T follicular helper cell (primary cell): ENCODE measurements at places on chromosomes 12 and 14.

DNA sequence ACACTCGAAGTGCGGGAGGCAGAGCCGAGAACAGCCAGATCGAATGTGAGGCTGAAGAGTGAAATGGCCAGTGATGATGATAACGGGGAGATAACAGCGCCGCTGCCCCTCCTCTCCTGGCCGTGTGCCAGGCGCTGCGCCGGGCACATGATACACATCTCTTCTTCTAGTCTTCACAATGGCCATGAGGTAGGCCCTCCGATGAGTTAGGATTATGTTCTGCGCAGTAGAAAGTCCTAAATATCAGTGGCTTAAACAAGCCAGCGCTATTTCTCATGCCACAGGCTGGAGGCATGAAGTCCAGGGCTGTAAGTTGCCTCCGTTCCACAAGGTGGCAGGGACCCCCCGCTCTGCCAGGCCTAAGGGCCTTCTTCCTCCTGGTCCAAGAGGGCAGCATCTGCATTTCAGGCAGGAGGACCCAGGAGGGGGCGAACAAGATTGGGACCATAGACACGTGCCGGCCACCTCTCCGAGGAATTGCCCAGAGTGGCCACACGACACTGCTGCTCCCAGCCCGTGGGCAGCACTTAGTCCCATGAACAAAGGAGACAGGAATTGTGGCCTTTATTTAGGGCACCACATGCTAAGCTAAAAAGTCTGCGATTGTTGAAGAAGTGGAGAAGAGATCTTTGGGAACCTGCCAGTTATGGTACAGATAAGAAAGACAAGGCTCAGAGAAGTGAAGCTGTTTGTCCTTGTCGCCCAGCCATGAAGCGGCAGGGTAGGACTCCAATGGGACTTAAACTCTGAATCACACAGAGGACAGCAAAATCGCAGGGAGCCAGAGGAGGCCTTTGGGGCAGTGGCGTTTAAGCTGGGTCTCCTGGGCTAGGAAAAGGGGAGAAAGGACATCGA, 10.9 kb upstream of the HVCN1 start:
- DNase-seq, result no peak

DNA sequence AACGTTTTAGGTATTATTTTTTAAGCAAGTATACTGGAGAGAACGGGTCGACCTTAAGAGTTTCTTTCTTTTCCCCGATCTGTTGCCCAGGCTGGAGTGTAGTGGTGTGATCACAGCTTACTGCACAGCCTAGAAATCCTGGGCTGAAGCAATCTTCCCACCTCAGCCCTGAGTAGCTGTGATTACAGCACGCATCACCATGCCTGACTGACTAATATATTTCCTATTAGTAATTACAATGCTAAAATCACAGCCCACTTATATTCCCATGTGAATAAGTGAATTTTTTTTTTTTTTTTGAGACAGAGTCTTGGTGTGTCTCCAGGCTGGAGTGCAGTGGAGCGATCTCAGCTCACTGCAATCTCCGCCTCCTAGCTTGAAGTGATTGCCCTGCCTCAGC, 50.4 kb downstream of the DICER1 start:
- DNase-seq, result no peak

DNA sequence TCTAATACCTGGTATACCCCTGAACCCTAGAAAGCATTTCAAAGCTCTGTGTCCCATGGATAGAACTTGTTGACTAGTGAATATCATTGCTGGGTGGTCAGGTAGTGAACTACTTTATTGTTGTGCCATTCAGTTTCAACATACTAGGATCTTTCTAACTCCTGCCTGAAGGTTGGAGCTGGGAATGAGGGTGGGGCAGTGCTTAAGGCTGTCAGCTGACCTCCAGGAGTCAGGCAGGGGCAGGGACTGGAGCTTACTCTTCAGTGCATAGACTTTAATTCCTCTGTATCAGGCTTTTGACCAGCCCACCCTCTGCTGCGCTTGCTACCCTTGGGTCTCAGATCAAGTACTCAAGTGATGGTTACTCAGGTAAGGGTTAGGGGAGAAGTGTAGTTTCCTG, 102.6 kb upstream of the RFX4 start:
- DNase-seq, result no peak

DNA sequence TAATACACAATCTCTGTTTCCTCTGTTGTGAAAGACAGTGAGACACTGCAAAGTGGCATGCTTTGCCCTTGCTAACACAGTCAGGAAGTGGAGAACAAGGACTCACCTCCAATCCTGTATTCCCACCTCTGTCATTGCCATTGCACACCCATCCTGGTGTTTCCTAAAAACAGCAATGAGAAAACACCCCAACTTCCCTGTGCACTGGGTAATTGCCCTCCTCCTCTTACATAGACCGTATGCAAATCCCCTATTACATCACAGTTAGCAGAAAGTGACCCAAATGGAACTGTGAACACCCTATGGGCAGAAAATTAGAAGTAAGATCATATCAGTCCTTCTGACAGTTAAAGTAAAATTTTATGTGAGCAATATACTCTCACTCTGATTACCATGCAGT, 355.5 kb downstream of the BCL11B start:
- no peak for DNase-seq

DNA sequence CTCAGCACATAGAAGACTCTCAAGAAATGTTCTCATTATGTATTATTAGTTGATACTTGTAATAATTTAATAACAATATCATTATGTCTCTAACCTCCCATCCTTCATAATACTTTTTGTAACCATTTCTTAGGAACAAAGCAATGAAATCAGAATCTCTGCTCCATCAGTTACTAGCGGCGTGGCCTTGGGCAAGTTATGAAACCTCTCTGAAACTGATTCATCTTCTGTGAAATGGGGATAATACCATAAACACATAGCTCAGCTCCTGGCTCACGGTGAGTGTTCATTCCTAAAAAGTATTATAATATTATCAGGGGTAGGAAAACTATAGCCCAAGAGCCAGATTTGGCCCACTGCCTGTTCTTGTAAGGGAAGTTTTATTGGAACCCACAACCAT, 11.4 kb upstream of the CMKLR1 start:
- no peak for DNase-seq

- DNase-seq, result no peak
Measured at GRCh38 chr12:70068743-70069142, 174.5 kb upstream of the CNOT2 start.
